Ascending aorta (tissue), 2 donors: ENCODE measurements at places on chromosomes 6 and 20. TPM values are rescaled to one million over a fixed set of nuclear protein-coding genes. Genes with fewer than 3 reads are reported as not detected.

EDEM2 gene
- 20.3 TPM for total RNA-seq

MICB gene
- 0.11 TPM for total RNA-seq

GSTA1 gene
- total RNA-seq, result 26.7 TPM

CALHM5 gene
- 3.4 TPM for total RNA-seq

IPCEF1 gene
- not detected for total RNA-seq

GRCh38 chr6:154996841-154997311, 1.8 kb downstream of the TIAM2 start:
- H3K27ac ChIP-seq, result no peak overlapping the region
- peak overlapping the region; percentile 78 for H3K4me3 ChIP-seq
- no peaks in the 10 kb centered on the region for H3K27me3 ChIP-seq
- no peaks in the 10 kb centered on the region for H3K4me1 ChIP-seq
- no peaks in the 10 kb centered on the region for H3K36me3 ChIP-seq

DNA sequence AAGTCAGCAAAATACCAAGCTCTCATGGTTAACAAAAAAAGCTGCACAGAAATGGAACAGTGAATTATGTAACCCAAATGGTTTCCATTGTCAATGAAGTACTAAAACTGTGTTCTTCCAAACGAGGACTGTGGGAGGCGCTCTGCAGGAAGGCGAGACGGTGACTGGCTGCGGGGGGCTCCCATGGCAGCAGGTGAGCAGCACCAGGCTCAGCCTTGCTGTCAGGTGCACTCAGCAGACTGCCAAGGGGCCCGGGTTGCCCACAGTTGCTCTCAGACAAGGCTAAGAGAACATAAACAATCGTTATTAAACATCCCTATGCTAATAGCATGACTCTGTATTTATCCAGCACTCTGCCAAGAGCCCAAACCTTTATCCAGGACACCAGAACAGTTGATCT, 630.3 kb upstream of the ARID1B start:
- H3K27me3 ChIP-seq, result no peaks in the 10 kb centered on the region
- no peaks in the 10 kb centered on the region for H3K36me3 ChIP-seq
- no peak overlapping the region for H3K4me3 ChIP-seq
- DNase-seq, result no peak
- no peaks in the 10 kb centered on the region for H3K4me1 ChIP-seq
- H3K27ac ChIP-seq, result no peak overlapping the region

DNA sequence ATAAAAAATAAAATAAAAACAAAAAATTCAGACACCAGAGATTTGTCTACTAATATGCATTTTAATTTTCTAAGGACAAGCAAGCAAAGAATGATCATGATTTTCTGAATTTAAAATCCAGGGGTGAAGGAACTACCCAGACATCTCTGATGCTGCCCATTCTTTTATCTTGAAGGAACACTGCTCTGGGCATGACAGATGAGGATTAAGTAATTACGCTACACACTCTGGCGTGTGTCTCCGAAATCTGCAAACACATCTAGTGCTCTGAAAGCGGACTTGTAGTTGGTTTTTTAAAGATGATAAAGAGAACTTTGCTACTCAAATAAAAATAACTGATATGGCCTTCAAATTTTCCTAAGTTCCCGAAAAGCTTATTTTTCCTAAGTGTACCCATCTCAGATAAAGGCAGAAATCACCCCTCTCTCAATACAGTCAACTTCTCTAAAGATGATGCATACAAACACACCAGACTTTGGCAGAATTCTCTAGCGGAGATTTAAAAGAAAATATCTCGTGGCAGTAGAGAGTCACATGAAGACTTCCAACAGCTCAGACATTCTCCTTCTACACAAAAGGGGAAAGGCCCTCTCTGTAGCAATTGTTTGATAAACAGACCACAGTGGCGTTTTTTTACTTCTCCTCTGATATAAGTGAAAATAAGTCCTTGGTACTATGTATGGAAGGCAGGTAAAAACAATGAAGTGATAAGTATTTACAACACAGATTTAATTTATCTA, 133.8 kb downstream of the BACH2 start:
- no peaks in the 10 kb centered on the region for H3K27me3 ChIP-seq
- no peak overlapping the region for H3K27ac ChIP-seq
- H3K36me3 ChIP-seq, result no peaks in the 10 kb centered on the region
- H3K4me3 ChIP-seq, result no peak overlapping the region
- H3K4me1 ChIP-seq, result no peaks in the 10 kb centered on the region

- no peak for DNase-seq
- no peaks in the 10 kb centered on the region for H3K36me3 ChIP-seq
- no peaks in the 10 kb centered on the region for H3K4me1 ChIP-seq
- no peaks in the 10 kb centered on the region for H3K27me3 ChIP-seq
- peak within 1 kb of the TSS; percentile 46 for H3K27ac ChIP-seq
Measured at GRCh38 chr20:32052090-32052777, at the start of gene HCK. Gene HCK (plus strand): TSS chr20:32052242.

DNA sequence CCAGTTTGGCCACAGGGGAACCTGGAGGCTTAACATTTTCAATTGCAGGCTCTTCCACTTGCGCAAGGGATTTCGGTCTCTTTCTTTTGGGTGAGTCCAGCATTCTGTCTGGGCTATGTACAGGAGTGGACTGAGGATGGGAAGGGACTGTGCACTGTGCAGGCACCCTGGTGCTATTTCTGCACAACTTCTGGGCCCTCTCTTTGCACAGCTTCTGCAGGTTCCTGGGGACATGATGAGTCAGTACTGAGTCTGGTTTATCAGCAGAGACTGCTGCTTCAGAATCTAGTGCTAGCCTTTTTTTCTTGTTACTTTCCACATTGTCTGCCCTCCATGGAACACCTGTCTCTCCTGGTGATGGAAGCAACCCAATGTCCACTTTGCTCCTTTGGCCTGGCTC, 78.5 kb upstream of the ASF1A start:
- peaks cover 26% of the 10 kb centered on the region for H3K36me3 ChIP-seq
- no peak overlapping the region for H3K27ac ChIP-seq
- H3K4me1 ChIP-seq, result no peaks in the 10 kb centered on the region
- no peak for DNase-seq
- H3K4me3 ChIP-seq, result no peak overlapping the region

DNA sequence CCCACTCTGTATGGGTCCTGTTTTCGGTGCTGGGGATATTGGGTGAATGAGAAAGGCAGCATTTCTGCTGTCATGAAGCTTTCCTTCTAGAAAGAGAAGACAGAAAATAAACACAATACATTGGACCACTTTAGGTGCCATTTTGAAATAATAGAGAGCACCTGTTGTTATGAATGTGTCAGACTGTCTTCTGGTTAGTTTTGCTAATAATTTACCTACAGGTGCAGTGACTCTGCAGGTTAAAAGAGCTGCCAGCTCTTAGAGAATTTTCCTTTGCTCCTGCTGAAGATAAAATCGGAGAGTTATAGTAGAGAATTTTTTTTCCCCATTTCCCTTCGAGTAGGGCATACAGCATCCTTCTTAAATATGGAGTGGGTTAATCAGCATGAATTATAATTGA, 21.9 kb upstream of the GCLC start:
- H3K27ac ChIP-seq, result no peak overlapping the region
- no peaks in the 10 kb centered on the region for H3K27me3 ChIP-seq
- H3K4me3 ChIP-seq, result no peak overlapping the region
- no peaks in the 10 kb centered on the region for H3K4me1 ChIP-seq
- no peaks in the 10 kb centered on the region for H3K36me3 ChIP-seq

- no peak overlapping the region for H3K4me3 ChIP-seq
- peak overlapping the region; percentile 80 for H3K27ac ChIP-seq
- H3K4me1 ChIP-seq, result no peaks in the 10 kb centered on the region
- DNase-seq, result no peak
- H3K27me3 ChIP-seq, result no peaks in the 10 kb centered on the region
Measured at GRCh38 chr6:22929311-22929985, 360.1 kb downstream of the HDGFL1 start.

DNA sequence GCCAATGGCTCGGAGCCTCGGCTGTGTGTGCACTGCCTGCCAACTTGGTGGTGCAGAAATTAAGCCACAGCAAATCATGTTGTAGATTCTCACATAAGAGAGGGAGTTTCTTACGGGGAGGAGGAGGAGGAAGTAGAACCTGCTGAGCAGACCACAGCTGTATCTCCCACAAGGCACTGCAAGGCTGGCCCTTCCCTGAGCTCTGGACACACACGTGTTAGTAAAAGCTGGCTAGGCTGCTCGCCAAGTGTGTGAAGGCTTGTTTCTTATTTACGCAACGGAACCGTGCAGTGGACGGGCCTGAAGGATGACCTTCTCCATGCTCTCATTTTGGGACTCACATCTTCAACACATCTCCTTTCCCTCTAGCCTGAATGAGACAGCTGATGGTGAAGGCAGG, 15.7 kb upstream of the QKI start:
- H3K36me3 ChIP-seq, result no peaks in the 10 kb centered on the region
- DNase-seq, result peak; percentile 71
- H3K27me3 ChIP-seq, result no peaks in the 10 kb centered on the region
- no peaks in the 10 kb centered on the region for H3K4me1 ChIP-seq
